ENCODE measurements at places on chromosomes 3 and 15. TPM values are rescaled to one million over a fixed set of nuclear protein-coding genes. Genes with fewer than 3 reads are reported as not detected.
A peak's percentile ranks its signal among the peaks of the same experiment; 100 is the strongest.

- H3K4me1 ChIP-seq = no peaks in the 10 kb centered on the region
- H3K36me3 ChIP-seq = no peaks in the 10 kb centered on the region
- no peaks in the 10 kb centered on the region for H3K27me3 ChIP-seq
- no peak for DNase-seq
- H3K4me3 ChIP-seq = no peak overlapping the region
Measured at GRCh38 chr3:46090161-46090591, 62.9 kb upstream of the XCR1 start.

GRCh38 chr15:60584355-60584998 is 105.5 kb upstream of the ICE2 start:
- H3K36me3 ChIP-seq = no peaks in the 10 kb centered on the region
- no peak for DNase-seq

GRCh38 chr3:79314962-79315361 is 452.8 kb downstream of the ROBO1 start:
- no peaks in the 10 kb centered on the region for H3K27me3 ChIP-seq
- no peak for DNase-seq
- no peaks in the 10 kb centered on the region for H3K36me3 ChIP-seq
- H3K4me1 ChIP-seq = no peaks in the 10 kb centered on the region
- peak overlapping the region; percentile 6 for H3K27ac ChIP-seq

- H3K4me1 ChIP-seq = no peaks in the 10 kb centered on the region
- no peaks in the 10 kb centered on the region for H3K36me3 ChIP-seq
- H3K4me3 ChIP-seq = no peak overlapping the region
- no peak for DNase-seq
- no peaks in the 10 kb centered on the region for H3K27me3 ChIP-seq
Measured at GRCh38 chr3:176521531-176522175, 675.6 kb downstream of the TBL1XR1 start.

- H3K36me3 ChIP-seq = no peaks in the 10 kb centered on the region
- peaks cover 12% of the 10 kb centered on the region for H3K4me1 ChIP-seq
- H3K4me3 ChIP-seq = no peak overlapping the region
Measured at GRCh38 chr3:170467571-170468147, 49.0 kb downstream of the CLDN11 start.

- no peaks in the 10 kb centered on the region for H3K27me3 ChIP-seq
- H3K4me3 ChIP-seq = no peak overlapping the region
- H3K27ac ChIP-seq = no peak overlapping the region
- no peaks in the 10 kb centered on the region for H3K36me3 ChIP-seq
- DNase-seq = no peak
Measured at GRCh38 chr3:197181741-197182140, 116.7 kb downstream of the DLG1 start.

DNA sequence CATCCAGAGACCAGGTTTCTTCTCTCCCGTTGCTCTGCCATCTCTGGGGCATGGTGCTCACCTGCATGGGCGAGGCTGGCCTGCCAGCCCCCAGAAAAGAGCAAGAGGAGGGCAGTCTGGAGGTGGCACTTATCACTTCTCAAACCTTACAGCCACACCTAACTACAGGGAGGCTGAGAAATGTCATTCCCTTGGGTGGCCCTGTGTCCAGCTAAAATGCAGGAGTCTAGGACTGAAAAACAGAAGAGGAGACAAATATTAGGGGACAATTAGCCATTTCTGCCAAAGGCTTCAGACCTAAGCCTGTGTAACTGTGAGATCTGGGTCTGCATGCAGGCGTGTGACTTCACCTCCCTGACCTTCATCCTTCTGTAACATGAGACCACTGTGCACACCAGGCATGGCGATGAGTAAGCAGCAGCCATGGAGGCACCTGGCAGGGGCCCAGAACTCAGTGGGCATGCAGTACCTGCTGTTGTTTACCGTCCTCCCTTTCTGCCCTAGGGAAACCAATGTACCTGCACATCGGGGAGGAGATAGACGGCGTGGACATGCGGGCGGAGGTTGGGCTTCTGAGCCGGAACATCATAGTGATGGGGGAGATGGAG is 83.4 kb downstream of the MESD start:
- H3K27ac ChIP-seq = no peak overlapping the region
- no peaks in the 10 kb centered on the region for H3K36me3 ChIP-seq
- H3K4me3 ChIP-seq = no peak overlapping the region

GRCh38 chr3:9898467-9899241 is 4.0 kb upstream of the IL17RE start:
- no peaks in the 10 kb centered on the region for H3K27me3 ChIP-seq
- H3K27ac ChIP-seq = peak overlapping the region; percentile 86
- no peaks in the 10 kb centered on the region for H3K4me1 ChIP-seq
- no peak for DNase-seq

GRCh38 chr3:52528586-52529375 is 4.9 kb downstream of the NT5DC2 start:
- H3K27me3 ChIP-seq = no peaks in the 10 kb centered on the region
- H3K36me3 ChIP-seq = no peaks in the 10 kb centered on the region
- H3K4me3 ChIP-seq = no peak overlapping the region
- H3K27ac ChIP-seq = peak overlapping the region; percentile 73
- H3K4me1 ChIP-seq = peaks cover 3% of the 10 kb centered on the region

- DNase-seq = no peak
- no peaks in the 10 kb centered on the region for H3K27me3 ChIP-seq
- no peaks in the 10 kb centered on the region for H3K36me3 ChIP-seq
- no peak overlapping the region for H3K27ac ChIP-seq
- H3K4me1 ChIP-seq = no peaks in the 10 kb centered on the region
Measured at GRCh38 chr3:22734756-22735155, 468.4 kb upstream of the UBE2E2 start.

GRCh38 chr3:55859305-55859704 is 372.2 kb upstream of the WNT5A start:
- no peaks in the 10 kb centered on the region for H3K36me3 ChIP-seq
- DNase-seq = no peak
- H3K27me3 ChIP-seq = no peaks in the 10 kb centered on the region
- no peaks in the 10 kb centered on the region for H3K4me1 ChIP-seq

DNA sequence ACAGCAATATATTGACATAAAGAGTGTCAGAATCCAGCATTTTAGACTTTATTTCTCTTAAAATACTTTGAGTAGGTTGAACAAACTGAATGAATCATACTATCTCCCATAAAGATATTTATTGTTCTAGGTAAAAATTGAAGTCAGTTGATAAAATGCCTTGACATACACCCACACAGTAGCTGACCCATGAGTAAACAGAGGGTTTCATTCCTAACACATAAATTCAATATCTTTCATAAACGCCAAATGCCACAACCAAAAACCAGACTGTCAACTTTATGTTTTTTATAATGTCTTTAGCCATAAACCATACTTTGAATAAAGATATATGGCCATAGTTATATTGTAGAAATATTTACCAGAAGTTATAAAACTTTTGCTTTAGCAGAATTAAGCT is 742.4 kb downstream of the NAALADL2 start:
- no peak overlapping the region for H3K4me3 ChIP-seq
- DNase-seq = no peak
- H3K36me3 ChIP-seq = no peaks in the 10 kb centered on the region
- no peaks in the 10 kb centered on the region for H3K4me1 ChIP-seq
- H3K27ac ChIP-seq = no peak overlapping the region

DNA sequence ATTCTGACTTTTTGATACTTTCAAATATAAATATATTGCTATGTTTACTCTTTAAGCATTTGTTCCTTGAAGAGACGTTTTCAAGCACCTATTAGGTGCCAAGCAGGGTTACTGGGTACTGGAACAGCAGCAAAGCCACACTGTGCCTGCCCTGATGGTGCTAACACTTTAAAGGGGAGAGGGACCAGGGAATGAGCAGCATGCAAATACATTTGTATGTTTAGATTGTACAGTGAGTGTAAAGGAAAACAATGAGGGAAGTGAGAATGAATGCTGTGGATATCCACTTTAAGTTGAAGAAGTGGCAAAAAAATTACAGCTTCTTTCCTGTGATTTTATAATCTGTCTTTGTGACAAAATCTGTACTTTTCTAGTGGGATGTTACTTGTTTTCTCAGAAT is 400.2 kb upstream of the ATP11B start:
- H3K4me1 ChIP-seq = no peaks in the 10 kb centered on the region
- DNase-seq = no peak
- H3K27me3 ChIP-seq = no peaks in the 10 kb centered on the region

DNA sequence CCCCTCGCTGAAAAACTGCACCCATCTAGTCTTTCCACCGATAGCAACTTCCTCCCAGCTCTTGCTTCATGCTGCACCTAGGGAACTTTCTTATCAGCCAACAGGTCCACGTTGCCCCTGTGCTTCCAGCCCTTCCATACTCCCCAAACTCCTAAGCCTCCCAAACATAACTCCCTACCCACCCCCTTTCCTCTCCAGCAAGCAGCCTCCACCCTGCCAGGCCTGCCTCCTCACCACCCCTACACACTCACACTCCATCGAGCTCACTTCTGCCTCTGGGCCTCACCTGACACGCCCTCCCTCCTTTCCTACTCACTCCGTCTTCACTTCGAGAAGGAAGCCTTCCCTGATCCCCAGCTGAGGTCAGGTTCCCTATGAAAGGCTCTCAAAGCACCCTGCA is 8.1 kb downstream of the INSYN1 start:
- no peak overlapping the region for H3K27ac ChIP-seq
- no peak for DNase-seq
- no peak overlapping the region for H3K4me3 ChIP-seq

- H3K4me3 ChIP-seq = no peak overlapping the region
- no peaks in the 10 kb centered on the region for H3K36me3 ChIP-seq
- H3K27me3 ChIP-seq = no peaks in the 10 kb centered on the region
- no peak for DNase-seq
- H3K27ac ChIP-seq = no peak overlapping the region
- H3K4me1 ChIP-seq = no peaks in the 10 kb centered on the region
Measured at GRCh38 chr3:187183903-187184302, 13.4 kb upstream of the RTP1 start.

GRCh38 chr15:83714939-83715628 is 61.2 kb downstream of the ADAMTSL3 start:
- no peak for DNase-seq
- H3K36me3 ChIP-seq = no peaks in the 10 kb centered on the region
- H3K4me3 ChIP-seq = no peak overlapping the region
- H3K4me1 ChIP-seq = no peaks in the 10 kb centered on the region
- H3K27ac ChIP-seq = no peak overlapping the region

DNA sequence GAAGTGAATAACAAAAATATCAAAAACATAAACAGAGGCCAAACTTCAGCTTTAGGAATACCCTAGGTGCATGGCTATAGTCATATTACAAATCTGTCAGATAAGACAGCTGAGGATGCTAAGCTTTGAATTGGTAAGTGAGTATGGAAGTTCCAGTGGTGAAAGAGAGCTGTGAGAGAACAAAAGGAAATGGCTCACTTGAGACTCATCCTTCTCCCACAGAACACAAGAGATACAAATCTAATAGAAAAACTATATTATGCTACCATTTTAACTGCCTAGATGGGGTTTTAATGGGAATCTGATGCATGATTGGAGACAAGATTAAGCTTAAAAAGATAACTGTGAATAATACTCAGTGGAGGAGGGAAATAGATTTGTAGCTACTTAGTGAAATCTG is 21.5 kb upstream of the PEX5L start:
- H3K27me3 ChIP-seq = no peaks in the 10 kb centered on the region
- no peak overlapping the region for H3K4me3 ChIP-seq
- DNase-seq = no peak
- no peaks in the 10 kb centered on the region for H3K36me3 ChIP-seq
- no peaks in the 10 kb centered on the region for H3K4me1 ChIP-seq

DNA sequence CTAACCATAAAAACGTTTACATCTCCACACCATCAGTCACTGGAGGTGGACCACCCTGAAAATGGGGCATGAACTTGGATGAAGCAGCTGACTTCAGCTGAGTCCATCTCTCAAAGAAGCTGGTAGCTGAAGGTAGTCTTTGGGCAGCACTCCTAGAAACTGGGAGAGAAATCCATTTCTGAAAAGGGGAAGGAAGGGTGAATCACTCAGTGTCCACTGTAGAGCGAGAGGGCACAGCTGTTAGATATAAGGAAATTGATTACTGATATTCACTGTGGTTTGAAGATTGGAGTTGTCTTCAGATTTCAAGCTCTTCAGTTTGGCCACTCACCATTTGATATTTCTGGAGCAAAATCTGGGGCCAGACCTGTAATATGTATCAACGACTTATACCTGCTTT is 499.0 kb upstream of the UBE2E2 start:
- H3K27ac ChIP-seq = no peak overlapping the region
- H3K4me3 ChIP-seq = no peak overlapping the region
- H3K27me3 ChIP-seq = no peaks in the 10 kb centered on the region
- no peaks in the 10 kb centered on the region for H3K36me3 ChIP-seq
- no peak for DNase-seq

- H3K4me3 ChIP-seq = no peak overlapping the region
- no peaks in the 10 kb centered on the region for H3K27me3 ChIP-seq
- H3K27ac ChIP-seq = peak overlapping the region; percentile 4
- peaks cover 17% of the 10 kb centered on the region for H3K4me1 ChIP-seq
Measured at GRCh38 chr15:39535466-39535865, 45.4 kb upstream of the THBS1 start.

DNA sequence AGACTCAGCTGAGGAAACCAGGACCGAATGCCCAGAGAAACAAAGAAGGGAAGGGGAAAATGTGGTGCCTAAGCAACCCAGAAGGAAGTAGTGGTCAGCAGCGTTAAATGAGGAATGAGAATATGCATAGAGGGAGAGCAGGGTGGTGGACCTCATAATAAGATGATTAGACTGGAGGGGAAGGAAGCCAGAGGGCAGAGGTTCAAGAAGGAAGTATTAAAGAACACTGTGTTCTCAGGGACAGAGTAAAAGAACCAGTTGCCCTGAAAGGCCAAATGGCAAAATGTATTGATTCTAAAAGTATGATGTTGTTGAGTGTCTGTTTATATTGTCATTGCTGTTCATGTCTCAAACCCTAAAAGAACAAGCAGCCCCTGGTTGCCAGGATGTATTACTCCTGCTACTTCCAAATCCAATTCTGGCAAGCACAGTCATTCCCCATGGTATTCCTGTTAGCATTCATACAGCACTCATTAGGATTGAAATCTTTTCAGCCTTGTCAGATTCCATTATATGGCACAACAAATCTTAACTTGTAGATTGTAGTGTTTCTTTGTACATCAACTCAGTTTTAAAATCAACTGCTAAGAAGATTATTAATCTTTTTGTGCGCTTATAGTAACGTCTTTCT is 23.4 kb downstream of the P2RY1 start:
- H3K27ac ChIP-seq = no peak overlapping the region
- no peak for DNase-seq
- H3K4me3 ChIP-seq = no peak overlapping the region
- H3K36me3 ChIP-seq = no peaks in the 10 kb centered on the region
- no peaks in the 10 kb centered on the region for H3K27me3 ChIP-seq

The ATP2B2 gene
- total RNA-seq = 0.14 TPM

The SV2B gene
- total RNA-seq = 2.3 TPM

The GP9 gene
- total RNA-seq = not detected

The SAMMSON gene
- total RNA-seq = 0.14 TPM

The SMCO1 gene
- total RNA-seq = not detected

The OR5H6 gene
- total RNA-seq = not detected

The GTF2A2 gene
- total RNA-seq = 47.4 TPM

The PYGO1 gene
- total RNA-seq = 7.2 TPM

The CCR1 gene
- total RNA-seq = 0.46 TPM

The FGF7 gene
- 8.9 TPM for total RNA-seq

The ANKRD34C gene
- total RNA-seq = not detected

The GOLGA8T gene
- not detected for total RNA-seq

The TPRA1 gene
- total RNA-seq = 73.1 TPM

The NUP210 gene
- total RNA-seq = 10.6 TPM

The HYKK gene
- 6.2 TPM for total RNA-seq
